Stimulated activated CD4-positive, alpha-beta T cell treated with anti-CD3 and anti-CD28 coated beads, Interleukin-4, amount 100 ng/mL, for 48 hours (primary cell): ENCODE measurements at places on chromosomes 3 and 15.

GRCh38 chr3:25097023-25097422 lies 331.0 kb upstream of the RARB start:
- no peak for DNase-seq

DNA sequence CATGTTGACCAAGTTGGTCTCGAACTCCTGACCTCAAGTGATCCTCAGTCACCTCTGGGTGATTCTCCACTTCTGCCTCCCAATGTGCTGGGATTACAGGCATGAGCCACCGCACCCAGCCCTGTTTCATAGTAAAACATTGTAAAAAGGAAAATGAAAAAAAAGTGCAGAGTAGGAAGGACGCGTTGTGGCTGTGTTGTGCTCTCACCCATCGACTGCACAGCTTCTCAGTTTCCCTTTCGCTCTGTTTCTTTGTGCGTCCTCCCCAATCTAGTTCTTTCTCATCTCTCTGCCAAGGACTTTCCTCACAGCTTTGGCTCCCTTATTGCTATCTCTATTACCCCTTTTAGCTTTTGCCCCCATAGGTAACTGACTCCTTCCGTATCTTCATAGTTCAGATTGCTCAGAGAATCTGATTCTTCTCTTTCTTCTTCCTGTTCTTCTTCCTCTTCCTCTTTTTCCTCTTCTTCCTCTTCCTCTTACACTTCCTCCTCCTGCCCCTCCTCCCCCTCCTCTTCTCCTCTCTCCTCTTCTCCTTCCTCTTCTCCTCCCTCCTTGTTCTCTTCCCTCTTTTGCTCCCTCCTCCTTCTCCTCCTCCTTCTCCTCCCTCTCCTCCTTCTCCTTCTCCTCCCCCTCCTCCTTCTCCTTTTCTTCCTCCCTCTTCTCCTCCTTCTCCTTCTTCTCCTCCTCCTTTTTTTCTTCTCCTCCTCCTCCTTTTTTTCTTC lies 81.1 kb upstream of the VGLL4 start:
- no peak for DNase-seq

GRCh38 chr3:30440147-30440604 lies 166.2 kb upstream of the TGFBR2 start:
- DNase-seq: no peak

- DNase-seq: no peak
These were observed 190.5 kb upstream of the CMC1 start for GRCh38 chr3:28050885-28051284.

DNA sequence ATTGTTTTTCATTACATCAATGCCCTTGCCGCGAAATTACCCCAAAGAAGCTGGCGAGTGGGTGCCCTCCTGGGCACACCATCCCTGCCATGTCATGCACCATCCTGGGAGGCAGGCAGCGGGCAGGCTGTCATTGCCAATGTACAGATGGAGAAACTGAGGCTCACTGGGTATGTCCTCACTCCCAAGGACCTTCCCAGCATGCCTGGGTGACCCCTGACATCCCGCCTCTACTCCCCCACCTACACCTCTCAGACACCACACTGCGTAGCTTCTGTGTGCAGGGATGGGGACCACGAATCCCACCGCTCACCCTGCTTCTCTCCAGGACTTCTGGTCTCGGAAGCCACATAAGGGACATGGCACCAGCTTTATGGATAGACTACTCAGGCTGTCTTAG lies 41.0 kb upstream of the SLC41A3 start:
- DNase-seq: no peak

- no peak for DNase-seq
These were observed 8.9 kb upstream of the POLR2M start for GRCh38 chr15:57697588-57697987.

DNA sequence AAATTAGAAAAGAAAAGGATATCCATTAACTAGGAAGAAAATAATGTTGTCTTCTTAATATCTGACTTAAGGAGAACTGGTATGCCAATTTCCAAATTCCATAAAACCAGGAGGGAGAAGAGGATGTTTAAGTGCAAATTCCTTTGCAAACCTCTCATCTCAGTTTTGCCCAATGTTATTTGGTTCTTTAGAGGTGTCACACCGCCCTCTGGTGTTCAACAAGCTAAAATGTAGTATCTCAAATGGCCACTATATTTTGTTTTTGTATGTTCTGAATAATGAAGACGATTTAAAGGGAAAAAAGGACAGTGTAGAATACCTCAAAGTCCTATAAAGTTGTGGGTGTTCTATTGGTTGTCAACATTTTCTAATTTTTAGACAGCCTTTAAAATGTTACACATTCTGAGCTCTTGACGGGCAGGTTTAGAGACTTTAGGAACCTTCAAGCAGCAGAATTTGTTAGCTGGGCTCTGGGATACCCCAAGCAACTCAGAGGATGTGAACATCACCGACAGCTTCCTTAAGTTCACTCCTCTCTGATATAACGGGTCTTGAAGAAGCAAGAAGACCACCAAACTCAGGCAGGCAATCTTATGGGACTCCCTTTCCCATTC lies 458.3 kb downstream of the MFSD1 start:
- DNase-seq: peak; percentile 12

DNA sequence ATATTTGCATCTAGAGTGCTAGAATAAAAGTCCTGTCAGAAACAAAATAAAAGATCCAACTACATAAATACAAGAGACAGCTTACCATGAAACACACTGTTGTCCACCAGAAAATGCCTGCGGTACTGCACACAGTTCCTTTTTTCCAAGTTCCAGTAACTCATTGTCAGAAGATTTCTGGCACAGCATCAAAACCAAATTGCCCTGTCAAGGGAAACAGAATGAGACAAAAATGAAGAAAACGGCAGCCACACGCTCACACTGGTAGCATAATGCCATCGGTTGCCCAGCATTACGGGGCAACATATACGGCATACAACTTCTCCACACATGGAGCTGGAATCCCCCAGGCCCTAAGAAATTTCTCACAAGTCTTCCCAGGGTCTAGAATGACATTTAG lies 40.8 kb downstream of the PLCH1 start:
- no peak for DNase-seq

DNA sequence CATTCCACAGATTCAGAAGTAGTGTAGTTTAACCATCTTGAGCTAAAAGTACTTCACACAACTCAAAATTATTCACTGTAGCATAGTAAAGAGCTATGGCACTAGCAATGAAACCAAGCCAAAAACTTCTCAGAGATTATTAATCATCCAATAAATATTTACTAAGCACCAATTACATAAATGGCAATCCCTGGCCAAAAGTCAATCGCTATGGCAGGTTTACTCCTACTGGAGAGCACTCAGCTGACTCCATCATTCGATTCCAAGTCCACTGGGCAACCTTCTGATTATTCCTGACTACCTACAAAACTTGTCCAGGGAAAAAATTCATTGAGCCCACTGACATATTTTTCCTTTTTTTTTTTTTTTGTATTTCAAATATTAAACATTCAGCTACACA lies 23.9 kb downstream of the ATP13A3 start:
- DNase-seq: no peak

GRCh38 chr15:96977886-96978285 lies 647.4 kb downstream of the NR2F2 start:
- no peak for DNase-seq

- DNase-seq: no peak
These were observed 161.1 kb upstream of the BCL6 start for GRCh38 chr3:187906416-187906815.
